HTR-8/SVneo (cell line): ENCODE measurements at places on chromosomes 2 and 18.

DNA sequence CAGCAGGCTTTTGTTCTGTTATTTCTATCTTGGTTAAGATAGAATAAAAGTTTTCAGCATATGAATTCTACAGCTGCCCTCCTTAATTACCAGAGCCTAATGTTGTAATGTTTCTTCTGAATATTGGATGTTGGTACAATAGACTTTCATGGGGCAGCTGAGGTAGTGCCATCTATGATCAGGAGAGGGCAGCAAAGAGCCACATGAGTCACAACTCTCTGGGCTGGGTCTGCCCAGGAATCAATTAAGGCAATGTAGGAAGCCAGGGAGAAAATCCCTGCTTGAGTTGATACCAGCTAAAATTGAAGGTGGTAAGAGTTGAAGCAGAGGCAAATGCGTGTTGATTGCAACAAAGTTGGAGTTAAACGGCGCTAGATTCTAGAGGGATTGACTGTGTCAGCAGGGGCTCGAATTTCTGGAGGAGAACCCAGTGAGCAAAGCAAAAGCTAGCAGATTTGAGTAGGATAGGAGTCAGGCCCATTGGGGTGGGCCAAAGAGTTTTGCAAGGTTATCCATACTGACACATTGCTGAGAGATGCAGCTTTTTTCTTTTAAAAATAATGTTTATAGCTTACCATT is 10.6 kb upstream of the MC5R start:
- peak; percentile 78 for DNase-seq

DNA sequence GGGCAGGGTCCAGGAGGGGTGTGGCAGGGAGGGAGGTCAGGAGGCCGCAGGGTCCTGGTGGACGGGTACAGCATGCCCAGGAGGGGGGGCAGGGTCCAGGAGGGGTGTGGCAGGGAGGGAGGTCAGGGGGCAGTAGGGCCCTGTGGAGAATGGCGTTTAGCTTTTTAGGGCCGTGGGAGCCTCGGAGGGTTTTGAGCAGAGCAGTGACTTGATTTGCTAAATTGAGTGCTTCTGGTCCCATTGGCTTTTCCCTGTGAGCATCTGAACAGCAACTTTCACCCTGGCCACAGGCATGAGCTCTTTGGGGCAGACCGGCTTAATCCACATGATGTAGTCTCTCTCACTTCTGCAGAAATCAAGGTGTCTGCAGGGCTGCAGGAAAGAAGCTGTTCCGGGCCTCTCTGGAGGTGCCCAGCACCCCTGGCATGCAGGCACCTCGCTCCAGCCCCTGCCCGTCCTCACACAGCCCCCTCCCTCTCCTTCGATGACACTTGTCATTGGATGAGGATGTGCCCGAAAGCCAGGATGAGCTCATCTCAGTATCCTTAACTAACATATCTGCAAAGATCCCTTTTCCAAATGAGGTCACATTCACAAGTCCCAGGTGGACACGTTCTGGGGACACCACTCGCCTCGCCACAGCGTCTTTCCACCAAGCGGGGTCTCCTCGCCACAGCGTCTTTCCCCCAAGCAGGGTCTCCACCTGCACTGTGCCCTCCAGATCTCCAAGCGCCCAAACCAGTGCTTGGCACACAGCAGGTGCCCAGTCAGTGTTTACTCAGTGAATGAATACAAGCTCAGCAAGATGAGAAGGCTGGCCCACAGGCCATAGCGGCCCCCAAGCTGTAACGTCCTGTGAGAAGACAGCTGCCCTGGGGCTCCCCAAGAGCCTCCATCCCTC is 94.0 kb downstream of the NDUFA10 start:
- DNase-seq = no peak

GRCh38 chr2:6967301-6967700 is 50.1 kb downstream of the RNF144A start:
- DNase-seq = no peak

- DNase-seq = no peak
Measured at GRCh38 chr2:102050854-102051391, 59.2 kb downstream of the IL1R2 start.

DNA sequence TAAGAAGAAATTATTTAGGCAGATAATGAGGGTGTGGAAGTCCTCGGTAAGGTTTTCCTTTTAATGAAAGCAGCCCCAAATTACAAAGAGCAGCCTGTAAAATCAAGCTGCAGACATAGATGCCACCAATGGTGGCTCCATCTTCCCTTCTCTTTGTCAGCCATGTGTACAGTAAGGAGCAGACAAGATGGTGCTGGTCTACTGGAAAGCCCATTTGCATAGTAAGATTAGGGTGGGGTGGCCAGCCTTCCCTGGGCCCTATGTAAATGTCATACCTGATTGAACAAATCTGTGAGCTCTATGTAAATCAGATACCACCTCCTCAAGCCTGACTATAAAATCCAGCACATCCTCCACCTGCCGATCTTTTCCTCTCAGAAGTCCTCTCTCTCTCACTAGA is 154.4 kb upstream of the SERTAD2 start:
- no peak for DNase-seq

DNA sequence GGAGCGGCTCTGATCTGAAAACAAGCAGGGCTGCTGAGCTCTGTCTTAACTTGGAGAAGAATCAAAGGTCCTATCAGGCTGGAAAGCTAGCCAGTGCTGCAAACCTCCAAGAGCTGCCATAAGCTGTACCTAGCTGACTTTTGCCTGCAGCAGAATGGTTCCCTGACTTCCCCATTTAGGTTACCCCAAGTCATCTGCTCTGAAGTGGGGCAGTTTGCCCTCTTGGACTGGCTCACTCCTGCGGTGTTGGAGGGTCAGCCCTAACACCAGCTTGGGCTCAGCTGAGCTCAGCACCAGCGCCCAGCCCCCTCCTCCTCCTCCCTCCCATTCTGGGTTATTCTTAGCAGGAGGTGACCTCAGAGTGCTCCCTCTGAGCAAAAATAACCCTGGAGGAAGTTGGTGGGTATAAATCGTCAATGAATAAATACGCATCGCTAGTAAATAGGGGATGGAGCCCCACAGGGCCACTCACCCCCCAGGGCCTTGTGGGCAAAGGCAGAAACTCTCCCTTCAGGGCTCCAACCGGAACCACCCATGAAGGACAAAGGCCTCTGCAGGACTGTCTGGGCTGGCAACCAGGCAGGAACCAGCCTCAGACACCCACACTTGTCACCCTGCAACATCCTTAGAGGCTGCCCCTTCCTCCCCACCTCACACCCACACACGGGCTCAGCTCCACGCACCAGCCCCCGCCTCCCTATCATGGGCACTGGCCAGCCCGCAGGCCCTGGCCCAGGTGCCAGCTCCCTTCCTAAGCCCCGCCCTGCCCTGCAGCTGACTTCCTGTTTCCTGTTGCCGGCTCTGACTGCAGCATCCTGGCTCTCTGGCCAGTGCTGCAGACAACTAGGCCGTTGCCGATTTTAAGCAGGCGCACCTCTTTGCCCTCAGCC is 46.9 kb downstream of the DNMT3A start:
- DNase-seq = no peak

- DNase-seq = no peak
Measured at GRCh38 chr2:120658042-120658769, 77.5 kb upstream of the GLI2 start.

DNA sequence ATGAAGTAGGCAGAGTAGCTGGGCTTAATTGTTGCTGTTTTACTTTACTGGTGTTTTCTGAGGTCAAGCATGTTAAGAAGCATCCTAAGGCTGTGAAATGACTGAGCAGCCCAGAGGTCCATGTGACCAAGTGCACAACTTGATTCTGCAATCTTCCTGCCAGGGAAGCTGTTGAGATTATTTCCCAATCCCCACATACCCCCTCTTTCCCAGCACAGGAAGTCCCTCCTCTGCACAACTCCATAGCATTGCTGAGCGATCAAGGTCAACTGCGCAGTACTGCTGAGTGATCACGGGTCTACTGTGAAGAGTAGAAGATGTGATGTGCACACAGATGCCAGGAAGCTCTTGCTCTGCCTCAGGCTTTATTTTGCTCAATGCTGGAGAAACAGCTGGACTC is 105.8 kb downstream of the GALNT14 start:
- DNase-seq = no peak

DNA sequence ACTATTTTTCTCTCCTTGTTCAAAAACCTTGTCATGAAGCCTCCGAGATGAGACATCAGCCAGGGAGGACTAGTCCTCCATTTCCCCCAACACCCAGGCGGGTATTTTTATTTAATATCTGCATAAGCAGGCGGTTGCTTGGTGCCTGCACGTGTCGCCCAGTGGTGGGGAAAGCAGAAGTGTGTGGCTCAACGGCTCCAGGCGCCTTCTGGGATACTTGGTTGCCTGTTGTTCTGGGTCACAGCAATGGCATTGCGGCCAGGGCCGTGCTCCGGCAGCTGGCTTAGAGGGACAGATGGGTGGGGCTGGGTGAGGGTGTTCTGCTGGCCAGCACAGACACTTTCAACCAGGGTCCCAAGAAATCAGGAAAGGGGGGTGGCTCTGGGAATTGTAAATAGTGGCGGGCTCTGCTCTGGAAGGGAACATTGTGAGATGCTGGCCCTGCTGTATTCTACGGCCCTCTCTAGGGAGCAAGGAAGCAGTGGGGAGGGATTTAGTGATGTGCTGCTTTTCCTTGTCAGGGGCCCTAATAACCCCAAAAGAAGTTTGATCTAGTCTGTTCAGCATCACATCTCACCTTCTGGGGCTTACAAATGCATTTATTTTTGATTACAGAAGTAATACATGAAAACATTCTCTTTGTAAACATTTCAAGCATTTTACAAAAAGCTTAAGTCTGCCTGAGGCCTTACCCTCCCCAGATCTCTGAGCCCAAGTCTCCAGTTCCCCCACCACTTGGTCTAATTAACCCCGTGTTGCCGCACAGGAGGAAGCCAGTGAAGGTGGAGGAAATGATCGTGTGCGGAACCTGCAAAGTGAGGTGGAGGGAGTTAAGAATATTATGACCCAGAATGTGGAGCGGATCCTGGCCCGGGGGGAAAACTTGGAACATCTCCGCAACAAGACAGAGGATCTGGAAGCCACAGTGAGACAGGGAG is 1.1 kb downstream of the VAMP8 start:
- DNase-seq = no peak

DNA sequence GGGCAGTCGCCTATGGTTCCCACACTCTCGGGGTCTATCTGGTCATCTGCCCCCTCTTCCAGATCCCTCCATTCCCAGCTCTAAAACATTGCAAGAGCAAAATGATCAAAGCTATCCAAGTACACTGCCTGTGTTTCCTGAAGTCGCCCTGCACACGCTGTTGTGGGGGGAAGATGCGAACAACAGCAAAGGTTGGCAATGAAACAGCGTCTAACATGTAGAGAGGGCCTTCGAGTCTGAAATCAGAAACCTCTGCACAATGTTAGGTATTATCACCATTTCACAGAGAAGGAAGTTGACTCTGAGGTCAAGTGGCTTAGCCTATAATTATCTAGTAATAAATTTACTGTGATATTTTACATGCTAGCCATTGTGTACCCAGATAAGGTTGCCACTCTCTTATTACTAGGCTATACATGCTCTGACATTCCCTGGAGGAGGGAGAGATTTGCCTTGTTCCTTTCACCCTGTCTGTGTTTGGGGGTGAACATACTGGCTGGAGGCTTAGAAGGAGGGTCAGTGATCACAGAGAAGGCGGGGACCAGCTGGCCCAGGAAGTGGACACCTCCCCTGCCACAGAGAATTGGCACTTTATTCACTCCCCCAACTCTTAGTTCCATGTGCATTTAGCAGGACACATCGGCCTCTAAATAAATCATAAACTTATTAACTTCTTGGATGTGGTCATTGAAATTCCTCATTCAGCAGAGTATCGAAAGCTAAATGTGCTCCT is 36.8 kb downstream of the KCTD1 start:
- no peak for DNase-seq

DNA sequence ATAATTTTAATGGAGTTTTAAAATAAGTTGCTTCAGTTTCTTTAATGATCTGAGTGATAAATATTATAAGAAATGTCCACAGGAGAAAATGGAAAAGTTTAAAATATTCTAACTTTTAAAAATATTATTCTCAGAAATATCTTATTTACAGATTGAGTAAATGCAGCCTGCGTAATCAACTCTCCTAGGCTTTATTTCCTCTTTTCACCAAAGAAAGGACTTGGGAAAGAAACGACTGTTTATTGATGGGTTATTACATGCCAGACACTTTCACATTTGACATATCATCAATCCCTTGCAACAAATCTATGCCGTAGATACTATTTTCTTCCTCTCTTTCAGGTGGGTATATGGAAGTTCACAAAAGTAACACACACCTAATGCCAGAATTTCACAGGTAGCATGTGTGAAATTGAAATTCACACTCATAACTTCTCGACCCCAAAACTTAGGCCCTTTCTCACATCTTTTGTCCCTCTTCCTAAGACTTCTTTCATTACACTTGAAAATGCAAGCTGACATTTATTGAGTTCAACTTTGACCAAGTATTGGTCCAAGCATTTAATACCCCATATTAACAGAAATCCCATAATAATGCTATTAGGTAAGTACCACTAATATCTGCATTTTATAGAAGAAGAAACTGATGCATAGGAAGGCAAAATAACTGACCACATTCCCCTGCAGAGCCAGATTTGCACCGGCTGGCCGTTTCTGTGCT is 49.2 kb downstream of the MYOM1 start:
- DNase-seq = no peak

DNA sequence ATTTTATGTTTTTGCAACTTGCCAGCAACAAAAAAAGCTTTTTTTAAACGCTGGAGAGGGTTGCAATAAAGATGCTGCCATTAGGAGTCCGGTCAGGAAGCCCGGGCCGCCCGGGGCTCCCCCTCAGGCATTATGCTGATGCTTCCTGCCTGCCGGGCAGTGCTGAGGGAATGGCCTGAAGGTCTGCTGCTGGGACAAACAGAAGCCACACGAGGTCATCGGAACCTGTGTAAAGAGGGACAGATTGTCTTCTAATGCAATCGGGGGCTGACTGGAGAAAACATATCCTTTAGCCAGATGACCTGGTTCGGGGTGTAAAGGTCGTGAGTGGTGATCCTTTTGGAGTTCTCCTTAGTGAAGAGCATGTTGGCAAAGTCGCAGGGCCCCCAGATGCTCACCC is 2.3 kb downstream of the IMPA2 start:
- no peak for DNase-seq

DNA sequence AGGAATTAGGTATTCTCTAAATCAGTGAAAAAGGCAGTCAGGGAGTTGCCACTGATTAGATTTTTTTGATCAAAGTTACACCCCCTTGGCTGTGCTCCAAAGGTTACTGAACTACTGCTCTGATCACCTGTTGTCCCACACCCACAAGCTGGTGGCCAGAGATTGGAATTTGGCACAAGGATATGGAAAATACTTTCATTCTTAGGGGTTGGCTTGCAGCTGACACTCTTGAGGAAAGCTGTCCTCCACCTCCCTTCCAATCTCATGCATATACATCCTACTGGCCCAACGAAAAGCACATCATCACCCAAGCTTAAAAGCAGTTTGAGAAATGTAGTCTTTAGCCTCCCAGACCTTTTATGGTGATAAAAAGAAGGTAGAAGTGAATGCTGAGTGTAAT is 329.5 kb upstream of the CHAC2 start:
- DNase-seq = no peak

DNA sequence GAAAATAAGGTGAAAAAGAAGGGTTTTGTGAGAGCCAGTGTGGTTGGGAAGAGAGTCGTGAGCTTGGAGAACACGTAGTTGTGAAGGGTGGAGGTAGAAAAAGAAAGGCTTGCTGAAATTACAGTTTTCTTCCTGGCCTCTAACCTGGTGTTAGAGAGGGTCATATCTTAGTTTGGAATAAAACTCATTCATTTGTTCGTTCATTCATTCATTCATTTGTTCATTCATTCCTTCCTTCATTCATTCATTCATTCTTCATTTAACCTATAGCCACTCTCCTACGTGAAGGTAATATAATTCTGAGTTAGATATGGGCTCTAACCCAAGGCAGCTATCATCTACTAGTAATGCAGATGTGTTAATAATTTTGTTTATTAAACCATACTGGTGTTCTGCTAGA is 111.8 kb upstream of the ZNF521 start:
- DNase-seq = no peak
